ENCODE measurements at places on chromosomes 2 and 18.

DNA sequence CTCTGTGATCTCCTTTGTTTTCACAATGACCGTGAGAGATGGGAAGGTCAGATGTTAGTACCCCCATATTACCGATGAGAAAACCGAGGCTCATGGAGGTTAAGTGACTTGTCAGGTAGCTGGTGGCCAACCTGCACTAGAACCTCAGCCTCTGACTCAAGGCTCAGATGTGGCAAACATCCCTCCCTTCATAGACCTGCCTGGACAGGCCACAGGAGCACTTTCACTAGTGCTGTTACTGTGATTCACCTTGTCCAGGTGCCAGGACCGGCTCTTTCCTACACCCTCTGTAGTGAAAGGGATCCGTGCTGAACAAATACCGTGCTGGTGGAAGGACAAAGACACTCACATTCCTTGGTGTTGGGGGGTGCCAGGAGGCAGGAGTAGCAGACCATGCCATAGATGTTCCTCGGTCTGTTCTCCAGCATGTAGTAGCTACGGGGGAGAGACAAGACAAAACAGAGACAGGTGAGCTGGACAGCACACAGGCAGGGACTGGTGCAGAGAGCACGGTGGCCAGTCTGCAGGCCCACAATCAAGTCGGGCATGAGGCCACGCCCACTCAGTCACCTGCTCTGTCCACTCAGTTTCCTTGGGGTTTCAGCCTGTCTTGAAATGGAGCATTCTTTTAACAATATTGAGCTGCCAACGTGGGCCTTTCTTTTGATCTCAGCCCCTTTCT is 65.9 kb downstream of the EDAR start:
- DNase-seq = no peak

DNA sequence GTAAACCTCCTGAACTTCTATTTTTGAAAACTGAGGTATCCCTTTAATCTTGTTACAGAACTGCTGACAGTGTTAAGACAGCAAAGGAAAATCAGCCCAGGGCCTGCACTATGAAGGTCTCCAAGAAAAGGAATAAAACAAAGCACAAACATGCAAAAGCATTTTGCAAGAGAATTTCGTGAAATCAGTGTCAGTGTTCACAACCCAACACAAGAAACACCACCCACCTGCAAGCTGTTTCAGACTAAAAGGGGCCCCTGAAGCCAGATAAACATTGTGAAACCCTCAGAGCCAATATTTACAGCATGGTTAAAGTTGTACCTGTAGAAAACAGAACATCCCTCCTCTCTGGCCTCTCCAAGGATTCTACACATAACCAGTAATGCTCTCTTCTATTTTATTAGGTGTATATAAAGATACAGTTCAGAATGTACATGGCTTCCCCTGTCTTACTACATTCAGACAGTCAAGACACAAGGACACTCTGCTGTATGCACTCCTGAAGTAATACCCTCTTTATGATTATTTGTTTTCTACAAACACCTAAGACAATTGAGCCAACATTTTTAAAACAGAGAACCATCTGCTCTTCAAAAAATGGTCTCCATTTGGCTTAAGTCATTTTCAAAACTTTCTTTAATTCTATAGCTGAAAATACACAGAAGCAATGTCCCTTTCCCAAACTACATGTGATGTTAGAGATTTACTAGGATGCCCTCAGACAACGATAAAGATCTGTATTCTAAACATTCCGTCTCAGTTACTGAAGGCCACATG is 149.5 kb upstream of the ZFP36L2 start:
- DNase-seq = no peak

DNA sequence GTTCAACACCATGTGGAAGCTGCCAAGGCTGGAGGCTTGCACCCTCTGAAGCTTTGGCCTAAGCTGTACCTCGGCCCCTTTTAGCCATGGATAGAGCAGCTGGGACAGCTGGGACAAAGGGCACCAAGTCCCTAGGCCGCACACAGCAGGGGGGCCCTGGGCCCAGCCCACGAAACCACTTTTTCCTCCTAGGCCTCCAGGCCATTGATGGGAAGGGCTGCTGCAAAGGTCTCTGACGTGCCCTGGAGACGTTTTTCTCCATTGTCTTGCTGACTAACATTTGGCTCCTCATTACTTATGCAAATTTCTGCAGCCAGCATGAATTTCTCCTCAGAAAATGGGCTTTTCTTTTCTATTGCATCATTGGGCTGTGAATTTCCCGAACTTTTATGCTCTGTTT is 13.7 kb downstream of the RAPGEF4 start:
- DNase-seq = no peak

DNA sequence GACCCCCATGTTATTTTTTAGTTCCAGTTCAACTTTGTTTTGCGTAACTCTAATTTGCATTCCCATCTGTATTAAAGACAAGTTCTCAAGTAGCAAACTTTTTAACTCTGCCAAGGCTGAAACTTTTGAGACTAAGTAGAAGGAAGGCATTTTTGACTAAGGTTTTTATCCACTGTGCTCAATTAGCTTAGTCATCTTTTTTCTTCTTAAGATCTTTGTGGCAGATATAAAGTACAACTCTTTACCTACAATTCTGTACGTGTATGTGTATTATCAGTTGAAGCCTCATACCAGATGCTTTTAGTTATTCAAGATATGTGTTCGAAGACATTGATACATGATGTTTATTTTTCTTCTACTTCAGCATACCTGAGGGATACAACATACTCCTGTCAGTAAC is 41.6 kb downstream of the CREB1 start:
- no peak for DNase-seq

GRCh38 chr2:120418174-120418787 is 72.3 kb downstream of the INHBB start:
- no peak for DNase-seq

DNA sequence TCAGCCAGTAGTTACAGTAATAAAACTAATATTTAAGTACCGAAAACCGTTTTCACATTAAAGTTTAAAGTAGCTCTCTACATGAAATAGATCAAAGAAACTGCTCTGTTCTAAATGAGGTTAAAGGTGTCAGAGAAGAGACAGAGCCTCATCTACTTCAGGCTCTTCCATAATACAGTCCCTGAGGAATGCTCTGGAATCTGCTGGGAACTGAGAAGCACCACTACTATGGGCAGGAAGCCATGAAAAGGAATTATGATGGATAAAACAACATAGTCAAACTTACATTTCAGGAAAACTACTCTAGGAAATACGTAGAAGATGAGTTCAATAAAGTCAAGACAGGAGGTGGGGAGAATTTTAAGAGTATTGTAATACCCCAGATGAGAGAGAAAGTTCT is 60.0 kb downstream of the ROCK1 start:
- DNase-seq = no peak

GRCh38 chr2:71747559-71747958 is 294.2 kb downstream of the DYSF start:
- no peak for DNase-seq

- DNase-seq = no peak
These were observed 93.4 kb upstream of the THOC1 start for GRCh38 chr18:361100-361732.

GRCh38 chr18:13448335-13448795 is 229.8 kb downstream of the LDLRAD4 start:
- no peak for DNase-seq

GRCh38 chr18:37254973-37255372 is 310.6 kb downstream of the CELF4 start:
- DNase-seq = no peak

DNA sequence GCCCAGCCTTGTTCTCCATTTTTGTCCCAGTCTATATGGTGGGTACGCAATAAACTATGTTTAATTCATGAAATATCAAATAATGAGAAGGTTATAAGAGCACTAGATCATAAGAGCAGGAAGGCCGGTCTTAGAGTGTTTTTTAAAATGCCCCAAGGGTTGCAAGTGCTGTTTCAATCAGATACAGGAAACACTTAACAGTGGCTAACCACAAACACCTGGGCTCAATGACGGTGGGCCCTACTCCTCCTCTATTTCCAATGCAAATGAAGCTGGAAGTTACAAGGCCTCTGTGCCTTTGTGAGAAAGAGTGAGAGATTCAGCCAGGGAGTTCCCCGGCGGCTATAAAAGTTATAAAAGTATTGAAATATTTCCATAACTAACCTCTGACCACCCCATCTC is 18.9 kb upstream of the WDR33 start:
- no peak for DNase-seq

- no peak for DNase-seq
These were observed 94.0 kb downstream of the MCFD2 start for GRCh38 chr2:46821600-46821999.

DNA sequence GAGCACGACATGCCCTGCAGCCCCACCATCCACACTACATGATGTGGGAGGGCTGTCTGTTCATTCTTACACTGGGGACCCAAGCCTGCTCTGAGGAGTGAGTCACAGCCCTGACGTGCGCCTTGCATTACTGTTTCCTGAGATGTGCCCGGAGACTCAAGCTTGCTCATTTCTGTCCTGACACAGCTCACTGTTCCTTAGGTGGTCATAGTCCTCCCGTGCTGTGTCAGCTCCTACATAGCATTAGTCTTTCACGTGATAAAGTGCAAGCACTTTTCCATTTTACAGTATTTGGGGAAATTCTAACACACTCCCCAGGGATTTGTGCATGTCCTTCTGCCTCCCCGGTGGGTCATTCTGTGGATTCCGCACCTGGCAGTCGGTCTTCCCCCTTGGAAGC is 46.2 kb upstream of the TRIM43B start:
- no peak for DNase-seq

GRCh38 chr18:57831597-57832377 is 28.7 kb upstream of the ATP8B1 start:
- DNase-seq = no peak

DNA sequence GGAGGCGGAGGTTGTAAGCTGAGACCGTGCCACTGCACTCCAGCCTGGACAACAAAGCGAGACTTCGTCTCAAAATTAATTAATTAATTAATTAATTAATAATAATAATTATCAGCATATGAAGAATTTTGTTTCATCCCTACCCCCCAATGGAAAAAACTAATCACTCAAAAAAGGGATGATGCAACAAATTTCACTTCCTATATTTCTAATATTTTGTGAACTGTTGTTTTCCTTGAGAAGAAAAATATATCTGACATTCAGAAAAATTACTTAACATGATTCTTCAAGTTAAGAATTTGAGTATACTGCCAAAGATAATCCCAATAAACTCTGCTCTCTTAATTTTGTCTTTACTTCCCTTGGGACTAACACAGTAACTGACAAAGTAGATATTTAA is 28.1 kb downstream of the EXOC6B start:
- DNase-seq = no peak

GRCh38 chr18:26406854-26407517 is 141.4 kb downstream of the KCTD1 start:
- no peak for DNase-seq

GRCh38 chr2:175457895-175458448 is 276.5 kb upstream of the ATP5MC3 start:
- DNase-seq = no peak

DNA sequence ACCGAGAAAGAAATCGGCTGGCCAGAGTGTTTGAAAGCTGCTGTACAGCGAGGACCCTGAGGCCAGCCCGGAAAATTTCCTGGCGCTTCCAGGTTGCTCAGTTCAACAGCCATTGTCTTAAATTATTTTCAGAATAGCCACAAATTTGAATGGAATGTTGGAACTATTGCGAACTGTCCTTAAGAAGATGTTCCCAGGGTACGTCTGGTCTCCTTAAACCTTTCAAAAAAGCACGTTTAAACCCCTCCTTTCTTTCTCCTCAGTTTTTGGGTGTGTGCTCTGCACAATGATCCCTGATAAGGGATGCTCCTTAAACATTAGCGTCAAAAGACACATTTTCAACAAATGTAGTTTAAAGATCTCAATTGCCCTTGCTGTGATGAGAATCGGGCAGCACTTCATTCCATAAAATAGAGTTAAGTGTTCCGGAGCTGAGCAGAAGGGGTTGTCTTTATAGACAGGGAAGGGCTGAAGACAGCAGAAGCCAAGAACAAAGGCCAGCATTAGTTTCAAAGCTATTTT is 14.5 kb upstream of the LPIN2 start:
- no peak for DNase-seq

DNA sequence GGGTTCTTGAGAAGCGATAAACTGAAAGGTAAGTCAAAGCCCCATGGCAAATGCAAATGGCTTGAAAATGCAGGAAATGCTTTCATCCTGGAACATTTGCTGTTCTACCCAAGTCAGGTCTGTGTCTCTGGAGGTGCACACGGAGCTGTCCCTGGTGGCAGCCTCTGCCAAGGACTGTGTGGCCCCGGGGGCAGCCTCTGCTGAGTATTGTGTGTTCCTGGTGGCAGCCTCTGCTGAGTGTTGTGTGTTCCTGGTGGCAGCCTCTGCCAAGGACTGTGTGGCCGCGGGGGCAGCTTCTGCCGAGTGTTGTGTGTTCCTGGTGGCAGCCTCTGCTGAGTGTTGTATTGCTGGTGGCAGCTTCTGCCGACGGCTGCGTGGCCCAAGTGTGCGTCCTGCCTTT is 135.6 kb upstream of the ALKAL2 start:
- no peak for DNase-seq

GRCh38 chr2:58734365-58734764 is 493.2 kb upstream of the FANCL start:
- no peak for DNase-seq

All from amygdala (tissue), 56 donors.